Psoas muscle (tissue), 8 donors: ENCODE measurements at places on chromosomes 6 and 20. TPM values are rescaled to one million over a fixed set of nuclear protein-coding genes. Genes with fewer than 3 reads are reported as not detected.

GRCh38 chr6:117561128-117561527 is 41.2 kb downstream of the GOPC start:
- no peak for DNase-seq

DNA sequence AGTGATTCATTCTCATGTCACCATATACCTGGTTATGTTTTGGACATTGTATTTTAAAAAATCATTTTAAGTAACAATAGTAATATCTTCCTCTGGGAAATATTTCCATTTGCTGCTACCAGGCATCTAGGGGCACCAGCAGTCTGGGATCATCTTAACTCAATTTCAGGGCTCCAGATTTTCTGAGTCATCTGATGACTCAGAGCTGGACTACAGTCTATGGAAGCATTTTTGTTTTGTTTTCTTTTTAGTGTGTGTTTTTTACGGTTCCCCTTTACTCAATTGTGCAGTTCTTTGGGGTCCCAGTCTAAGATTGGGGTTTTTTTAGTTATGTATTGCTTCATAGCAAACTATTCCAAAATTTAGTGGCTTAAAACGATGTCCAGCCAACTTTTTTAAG is 5.7 kb upstream of the FKBP5 start:
- DNase-seq, result no peak

DNA sequence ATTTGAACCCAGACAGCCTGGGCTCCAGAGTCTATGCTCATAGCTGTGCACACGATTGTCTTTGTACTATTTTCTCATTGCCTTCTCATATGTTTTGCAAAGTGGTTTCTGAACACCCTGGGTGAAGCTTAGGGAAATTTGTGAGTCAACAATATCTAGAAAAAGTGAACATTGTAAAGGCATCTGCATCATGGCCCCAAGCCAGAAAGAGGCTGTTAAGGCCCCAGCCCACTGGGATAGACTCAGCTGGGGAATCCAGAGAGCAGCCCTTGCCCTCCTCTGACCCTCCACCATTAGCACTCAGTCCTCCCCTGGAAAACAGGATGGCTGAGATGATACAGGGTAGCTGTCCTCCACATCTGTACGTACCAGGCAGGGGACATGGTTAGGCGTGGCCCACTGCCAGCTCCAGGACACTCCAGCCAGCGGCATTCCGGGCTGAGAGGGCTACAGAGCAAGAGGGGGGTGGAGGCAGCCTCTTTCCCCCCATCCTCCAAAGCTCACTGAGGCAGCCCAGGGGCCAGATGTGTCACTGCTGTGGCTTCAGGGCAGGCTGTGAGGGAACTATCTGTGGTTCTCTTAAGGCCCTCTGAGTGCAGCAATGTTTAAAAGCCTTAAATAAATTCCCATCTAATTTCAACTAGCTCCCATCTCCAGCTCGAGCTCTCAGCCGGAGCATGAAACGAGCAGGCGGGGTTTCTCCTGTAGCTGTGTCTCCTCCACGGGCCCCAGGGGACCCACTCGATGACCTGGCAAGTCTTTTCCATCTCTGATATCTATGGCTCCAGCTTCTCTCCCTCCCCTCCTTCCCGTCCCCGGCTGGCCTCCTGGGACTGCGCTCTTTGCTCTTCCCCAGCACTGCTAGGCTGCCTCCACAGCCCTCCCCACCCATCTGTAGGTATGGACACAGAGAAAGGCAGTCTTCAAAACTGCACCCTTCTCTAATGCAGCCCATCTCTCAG is 209.4 kb upstream of the LRFN2 start:
- no peak for DNase-seq

DNA sequence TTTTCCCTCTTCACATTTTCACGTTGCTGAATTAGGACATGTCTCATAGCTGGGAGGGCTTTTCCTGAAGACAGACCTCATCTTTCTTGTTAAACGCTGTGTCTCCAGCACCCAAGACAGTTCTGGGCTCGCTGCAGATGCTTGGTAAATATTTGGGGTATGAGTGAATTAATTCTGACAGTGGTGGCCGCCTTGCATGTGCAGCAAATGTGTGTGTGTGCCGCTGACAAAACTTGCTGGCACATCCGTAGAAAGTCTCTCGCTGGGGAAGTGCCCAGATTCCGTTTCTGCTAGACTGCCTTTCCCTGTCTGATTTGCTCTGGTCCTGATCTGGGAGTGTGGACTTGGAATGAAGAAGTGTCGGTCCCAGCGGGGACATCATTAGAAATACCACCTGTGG is 48.2 kb upstream of the ZNFX1 start:
- DNase-seq, result no peak

DNA sequence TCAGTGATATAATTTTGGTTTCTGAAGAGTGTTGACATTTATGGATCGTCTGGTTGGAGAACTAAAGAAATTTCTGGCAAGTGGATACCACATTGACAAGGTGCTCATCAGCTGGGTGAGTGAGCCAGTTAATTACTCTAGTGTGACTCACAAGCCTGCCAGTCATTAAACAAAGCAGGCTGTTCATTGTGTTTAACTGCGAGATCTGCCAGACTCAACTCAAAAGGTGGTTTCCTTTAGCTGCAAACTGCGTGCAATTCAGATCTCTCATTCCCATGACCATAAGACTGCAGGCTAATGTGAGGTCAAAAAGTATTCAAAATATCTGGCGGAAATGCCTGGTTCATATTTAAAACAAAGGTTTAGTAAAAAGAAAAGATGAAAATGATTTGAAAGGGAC is 32.5 kb upstream of the IYD start:
- no peak for DNase-seq

DNA sequence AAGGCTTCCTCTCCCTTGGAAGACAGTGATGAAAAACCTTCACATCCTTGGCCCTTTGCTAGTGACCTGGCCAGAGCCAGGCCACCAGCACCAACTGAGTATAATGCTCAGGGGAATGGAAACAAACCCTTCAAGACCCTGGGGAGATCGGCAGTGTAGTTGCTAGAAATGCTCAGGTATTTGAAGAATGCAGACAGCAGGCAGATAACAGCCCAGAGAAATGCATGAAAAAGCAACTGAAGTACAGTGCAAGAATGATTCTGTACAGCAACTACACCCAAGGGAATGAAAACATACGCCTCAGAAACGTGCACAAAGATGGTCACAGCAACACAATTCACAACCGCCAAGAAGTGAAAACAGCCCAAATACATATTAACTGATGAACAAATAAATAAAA is 41.1 kb downstream of the PPP1R3G start:
- no peak for DNase-seq

DNA sequence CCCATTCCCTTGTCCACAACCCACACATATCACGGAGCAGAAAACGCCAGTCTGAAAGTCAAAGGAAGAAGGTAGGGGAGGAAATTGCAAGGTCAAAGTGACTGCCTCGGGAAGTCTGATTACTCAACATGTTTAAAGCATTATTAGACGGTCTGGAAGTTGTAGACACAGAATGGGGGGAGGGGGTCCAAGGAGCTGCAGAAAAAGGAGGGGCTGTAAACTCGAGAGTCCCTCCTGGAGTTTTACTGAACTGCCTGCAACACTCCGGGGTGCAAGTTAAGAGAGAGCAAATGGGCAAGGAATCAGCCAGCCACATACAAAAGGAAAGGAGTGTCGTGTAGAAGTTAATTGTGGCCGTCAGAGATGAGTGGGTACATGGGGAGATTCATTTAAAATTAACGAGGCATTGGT is 417.7 kb upstream of the JARID2 start:
- no peak for DNase-seq

- DNase-seq, result no peak
Observed at GRCh38 chr6:67887747-67888545, 747.1 kb upstream of the ADGRB3 start.

DNA sequence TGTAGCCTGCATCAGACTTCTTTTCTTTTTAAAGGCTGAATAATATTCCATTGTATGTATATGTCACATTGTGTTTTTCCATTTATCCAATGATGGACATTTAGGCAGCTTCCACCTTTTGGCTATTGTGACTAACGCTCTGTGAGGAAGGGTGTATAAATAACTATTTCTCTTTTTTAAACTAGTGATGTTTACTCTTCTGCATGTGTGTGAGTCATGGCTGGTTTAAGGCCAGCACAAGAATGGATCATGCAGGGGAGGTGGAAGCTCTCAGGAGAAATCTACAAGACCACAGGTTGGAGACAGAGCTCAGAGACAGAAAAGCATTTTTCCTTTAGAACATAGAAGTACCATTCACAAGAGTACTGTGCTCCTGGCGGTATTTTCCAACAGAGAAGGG is 307.2 kb downstream of the SOX4 start:
- no peak for DNase-seq

DNA sequence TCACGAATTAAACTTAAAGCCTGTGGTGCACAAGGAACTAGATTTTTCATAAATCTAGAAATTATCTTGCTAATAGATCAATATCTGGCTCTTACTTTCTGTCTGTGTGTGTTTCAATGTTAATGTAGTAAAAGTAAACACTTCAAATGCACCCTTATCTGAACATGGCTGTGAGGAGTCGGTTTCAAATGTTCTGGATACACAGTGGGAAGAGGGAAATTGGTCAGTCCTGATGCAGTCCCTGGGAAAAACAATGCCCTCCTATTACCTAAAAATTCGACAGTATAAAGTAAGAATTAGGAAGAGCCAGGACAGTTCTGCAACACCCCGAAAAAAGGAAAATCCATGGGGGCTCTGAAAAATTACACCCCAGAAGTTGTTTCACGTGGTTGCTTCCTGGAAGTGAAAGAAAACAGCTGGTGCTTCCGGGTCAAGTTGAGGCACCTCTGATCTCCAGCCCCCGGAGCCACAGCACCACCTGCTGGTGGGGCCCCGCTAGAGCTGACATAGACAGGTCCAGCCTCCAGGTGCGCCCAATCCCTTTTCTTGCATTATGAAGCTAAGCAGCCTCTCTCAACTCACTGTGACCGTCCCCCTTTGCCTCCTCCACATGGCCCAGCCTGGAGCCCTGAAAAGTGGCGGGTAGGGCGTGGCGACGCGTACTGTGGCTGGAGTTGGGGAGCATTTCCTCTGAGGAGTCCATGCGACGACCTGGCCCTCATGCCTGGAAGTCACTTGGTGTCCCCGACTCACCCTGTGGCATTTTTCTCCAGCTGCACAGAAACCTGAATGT is 8.3 kb downstream of the SEMG2 start:
- DNase-seq, result no peak

- DNase-seq, result no peak
Observed at GRCh38 chr20:36895036-36895435, 19.1 kb downstream of the TLDC2 start.

- no peak for DNase-seq
Observed at GRCh38 chr6:5220443-5220842, 40.3 kb downstream of the LYRM4 start.

DNA sequence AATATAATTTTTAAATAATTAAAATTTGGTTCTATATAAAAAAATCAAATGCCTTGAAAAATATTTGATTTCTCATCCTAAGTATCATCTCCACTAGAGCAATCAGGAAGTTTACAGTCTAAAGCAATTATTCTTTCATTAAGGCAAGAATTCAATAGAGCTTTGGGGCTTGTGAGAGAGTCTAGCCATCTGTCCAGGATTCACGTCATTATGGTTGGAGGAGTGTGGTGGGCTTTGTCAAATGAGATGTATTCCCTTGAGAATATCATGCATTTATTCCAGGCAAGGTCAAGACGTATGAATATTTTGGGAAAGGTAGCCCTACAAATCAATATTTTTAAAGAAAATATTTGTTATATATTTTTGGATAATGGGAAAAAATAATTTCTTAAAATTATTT is 132.4 kb downstream of the ELOVL4 start:
- DNase-seq, result no peak

DNA sequence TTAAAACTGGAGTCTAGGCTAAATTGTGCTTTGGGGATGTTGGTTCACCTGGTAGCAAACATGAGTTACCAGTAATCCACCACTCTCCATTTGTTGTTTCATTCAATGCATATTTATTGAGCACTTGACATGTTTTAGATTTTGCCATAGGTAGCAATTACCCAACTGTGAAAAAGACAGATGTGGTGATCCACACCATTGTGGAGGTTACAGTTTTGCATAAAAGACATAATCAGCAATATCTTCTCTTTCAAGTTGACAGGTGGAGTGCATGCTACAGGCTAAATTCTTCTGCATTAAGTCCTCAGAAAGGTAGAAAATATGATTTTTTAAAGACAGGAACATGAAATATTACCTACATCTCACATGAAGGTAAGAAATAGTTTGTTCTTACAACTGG is 143.0 kb upstream of the TSHZ2 start:
- no peak for DNase-seq

DNA sequence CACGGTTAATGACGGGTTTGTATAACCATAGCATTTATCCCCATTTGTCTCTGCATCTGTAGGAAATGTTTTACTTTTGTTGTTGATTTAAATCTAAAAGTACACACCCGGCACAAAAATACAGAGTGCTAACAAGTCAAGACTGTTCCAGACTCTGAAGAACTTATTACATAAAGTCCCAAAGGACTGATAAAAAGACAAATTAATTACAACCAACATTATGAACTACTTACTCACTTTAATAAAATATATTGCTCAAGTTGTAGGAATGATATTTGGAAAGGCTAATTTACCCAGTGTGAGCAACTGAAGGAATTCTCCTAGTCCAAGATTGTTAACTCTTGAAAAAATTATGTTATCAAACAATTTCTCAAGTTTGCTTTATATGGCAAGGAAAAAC is 115.6 kb downstream of the KIF13A start:
- no peak for DNase-seq

- no peak for DNase-seq
Observed at GRCh38 chr6:134949927-134950326, at the start of gene ALDH8A1. ALDH8A1 (minus strand) TSS chr6:134950101; CDS start chr6:134950053, 48 bp downstream.

GRCh38 chr6:137925141-137925698 is 58.2 kb downstream of the TNFAIP3 start:
- no peak for DNase-seq

Gene PROCR
- 7.9 TPM for total RNA-seq

Gene PROKR2
- not detected for total RNA-seq

Gene LPIN3
- total RNA-seq, result 1.2 TPM

Gene CCM2L
- 4.0 TPM for total RNA-seq

Gene CST1
- total RNA-seq, result not detected

Gene SOX12
- total RNA-seq, result 5.7 TPM

Gene CDC25B
- 7.1 TPM for total RNA-seq

Gene PACRG
- total RNA-seq, result 3.1 TPM

Gene AARS2
- total RNA-seq, result 5.7 TPM

Gene GPR63
- not detected for total RNA-seq
